ENCODE measurements at places on chromosomes 1 and 21.

- no peak for DNase-seq
Measured at GRCh38 chr1:162725301-162725837, 65.1 kb upstream of the HSD17B7 start.

GRCh38 chr1:179821524-179821923 lies 56.1 kb downstream of the TOR1AIP2 start:
- DNase-seq, result no peak

- no peak for DNase-seq
Measured at GRCh38 chr1:43472087-43472462, 18.3 kb upstream of the HYI start.

DNA sequence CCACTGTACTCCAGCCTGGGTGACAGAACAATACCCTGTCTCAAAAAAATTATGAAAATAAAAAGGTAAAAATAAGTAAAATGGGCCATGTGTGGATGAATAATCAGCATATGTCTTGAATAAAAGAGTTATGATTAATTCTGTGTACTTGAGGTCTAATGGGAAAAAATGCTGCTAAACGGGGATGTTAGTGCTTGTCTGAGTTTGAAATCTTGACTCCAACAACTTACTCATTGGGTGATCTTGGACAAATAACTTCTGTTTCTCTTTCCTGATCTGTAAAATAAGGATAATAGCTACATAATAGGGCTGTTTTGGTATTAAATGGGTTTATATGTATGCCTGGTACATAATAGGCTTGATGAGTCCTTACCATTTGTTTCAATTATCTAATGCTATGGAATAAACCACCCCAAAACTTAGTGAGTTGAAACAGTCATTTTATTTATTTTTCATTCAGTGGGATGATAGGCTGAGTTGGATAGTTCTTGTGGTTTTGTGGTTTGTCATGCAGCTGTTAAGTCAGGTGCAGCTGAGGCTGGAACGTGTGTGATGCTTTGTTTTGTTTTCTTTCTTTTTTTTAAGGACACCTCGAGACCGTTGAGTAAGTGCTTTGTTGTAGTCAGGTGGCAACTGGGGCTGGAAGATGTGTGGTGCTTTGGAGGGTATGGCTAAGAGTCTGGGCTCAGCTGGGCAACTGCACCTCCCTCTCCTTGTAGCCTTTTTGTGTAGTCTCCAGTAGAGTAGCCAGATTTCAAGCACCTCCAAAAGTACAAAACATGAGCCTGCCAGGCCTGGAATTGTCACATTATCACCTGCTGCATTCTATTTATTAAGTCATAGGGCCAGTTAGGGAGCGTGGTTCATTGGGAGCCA lies 4.9 kb downstream of the MDM4 start:
- DNase-seq, result no peak

- DNase-seq, result no peak
Measured at GRCh38 chr1:78715181-78715661, 65.6 kb downstream of the IFI44 start.

Data from BE2C (cell line).